ENCODE measurements at places on chromosomes 12 and 14.
A peak's percentile ranks its signal among the peaks of the same experiment; 100 is the strongest.

- DNase-seq = no peak
Observed at GRCh38 chr12:51846911-51847642, 1.4 kb downstream of the FIGNL2 start.

DNA sequence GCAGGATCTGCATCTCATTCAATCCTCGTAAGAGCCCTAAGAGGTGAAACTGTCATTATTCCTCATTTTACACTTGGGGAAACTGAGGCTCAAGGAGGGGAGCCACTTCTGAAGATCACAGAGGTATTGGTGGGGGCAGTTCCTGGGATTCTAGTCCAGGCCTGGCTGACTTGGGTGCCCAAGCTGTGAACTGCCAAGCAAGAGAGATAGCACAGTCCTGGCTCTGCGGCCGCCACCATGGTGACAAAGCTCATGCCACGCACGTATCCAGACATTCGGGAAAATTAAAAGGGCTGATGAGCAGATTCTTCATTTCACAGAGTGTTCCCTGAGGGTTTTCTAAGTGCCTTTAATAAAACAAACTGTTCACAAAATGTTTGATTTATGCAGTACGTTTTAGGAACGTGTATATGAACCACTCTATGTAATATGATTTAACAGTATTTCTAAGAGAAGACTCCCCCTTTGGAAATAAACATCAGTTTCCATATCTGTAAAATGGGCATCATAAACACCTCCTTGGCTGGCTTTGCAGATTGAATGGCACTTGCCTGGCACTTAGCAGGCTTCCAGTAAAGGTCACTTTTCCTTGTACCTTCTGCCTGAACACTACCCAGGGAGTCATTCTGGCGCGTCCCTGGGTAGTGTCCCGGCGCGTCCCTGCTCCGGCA, 84.6 kb downstream of the ACACB start:
- DNase-seq = no peak

- peak; percentile 24 for DNase-seq
Observed at GRCh38 chr12:105330931-105331804, 677 bp downstream of the C12orf75 start.

- peak; percentile 56 for DNase-seq
Observed at GRCh38 chr12:123150744-123151456, at the start of gene PITPNM2. PITPNM2 (minus strand) TSS chr12:123151090; CDS start chr12:123034590, 116,500 bp downstream.

- no peak for DNase-seq
Observed at GRCh38 chr12:124437617-124438436, 129.6 kb downstream of the NCOR2 start.

DNA sequence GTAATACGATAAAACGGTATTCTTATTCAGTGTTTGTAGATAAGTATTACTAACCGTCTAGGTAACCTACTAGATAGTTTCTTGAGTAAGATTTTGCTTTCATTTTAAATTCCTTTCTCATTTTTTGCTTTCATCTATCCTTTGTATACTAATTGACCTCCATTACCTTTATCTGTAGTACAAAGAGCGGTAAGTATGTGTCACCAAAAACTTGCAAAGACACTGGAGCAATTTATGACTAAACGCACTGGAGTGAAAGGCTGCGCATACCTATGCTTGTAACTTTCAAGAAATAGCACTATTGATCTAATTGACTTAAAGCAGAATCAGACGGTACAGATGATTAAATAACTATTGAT, 1.7 kb downstream of the ARHGAP5 start:
- DNase-seq = no peak
